Stimulated activated CD4-positive, alpha-beta T cell treated with anti-CD3 and anti-CD28 coated beads, Interleukin-4, amount 100 ng/mL, for 24 hours (primary cell): ENCODE measurements at places on chromosomes 1 and 21.

DNA sequence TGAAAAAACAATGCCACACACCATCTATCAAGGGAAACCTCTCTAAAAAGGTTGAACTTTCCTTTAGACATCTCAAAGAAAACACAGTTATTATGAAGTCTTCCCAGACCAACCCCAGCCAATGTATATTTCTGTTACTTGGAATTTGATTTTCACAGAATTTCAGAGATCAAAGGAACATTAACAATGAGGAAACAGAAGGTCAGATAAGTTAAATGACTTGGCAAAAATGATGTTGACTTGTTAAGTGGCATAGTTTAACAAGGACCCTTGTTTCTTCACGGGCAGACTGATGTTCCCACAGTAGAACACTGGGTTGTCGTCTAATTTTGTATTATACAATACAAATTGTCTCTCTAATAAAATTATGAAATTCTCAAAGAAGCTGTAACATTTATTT is 29.0 kb downstream of the NME7 start:
- DNase-seq: no peak

- DNase-seq: no peak
Measured at GRCh38 chr1:20354610-20355009, 63.9 kb downstream of the VWA5B1 start.

- peak; percentile 54 for DNase-seq
Measured at GRCh38 chr1:21607549-21608529, 61.3 kb downstream of the RAP1GAP start.

GRCh38 chr1:234778221-234779159 is 168.5 kb upstream of the IRF2BP2 start:
- DNase-seq: no peak

DNA sequence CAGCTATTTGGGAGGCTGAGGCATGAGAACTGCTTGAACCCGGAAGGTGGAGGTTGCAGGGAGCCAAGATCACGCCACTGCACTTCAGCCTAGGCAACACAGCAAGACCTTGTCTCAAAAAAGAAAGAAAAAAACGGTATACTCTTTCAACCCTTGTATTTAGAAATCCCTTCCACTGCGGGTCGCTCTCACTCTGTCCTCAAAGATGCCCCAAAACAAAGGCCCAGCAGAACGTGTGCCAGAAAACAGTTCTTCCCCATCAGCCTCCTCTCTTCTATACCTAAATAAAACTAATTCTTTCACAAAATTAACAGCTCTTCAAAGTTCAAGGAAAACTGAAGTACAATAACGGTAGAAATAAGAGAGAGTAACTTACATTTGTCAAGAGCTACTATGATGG is 13.2 kb downstream of the SETD4 start:
- DNase-seq: no peak

GRCh38 chr1:178263341-178263740 is 169.4 kb downstream of the RASAL2 start:
- no peak for DNase-seq

- no peak for DNase-seq
Measured at GRCh38 chr1:37430103-37430985, 44.0 kb upstream of the ZC3H12A start.

GRCh38 chr1:229043115-229043514 is 227.8 kb upstream of the RAB4A start:
- DNase-seq: no peak

- no peak for DNase-seq
Measured at GRCh38 chr21:46100906-46101305, 3.0 kb downstream of the COL6A2 start.

DNA sequence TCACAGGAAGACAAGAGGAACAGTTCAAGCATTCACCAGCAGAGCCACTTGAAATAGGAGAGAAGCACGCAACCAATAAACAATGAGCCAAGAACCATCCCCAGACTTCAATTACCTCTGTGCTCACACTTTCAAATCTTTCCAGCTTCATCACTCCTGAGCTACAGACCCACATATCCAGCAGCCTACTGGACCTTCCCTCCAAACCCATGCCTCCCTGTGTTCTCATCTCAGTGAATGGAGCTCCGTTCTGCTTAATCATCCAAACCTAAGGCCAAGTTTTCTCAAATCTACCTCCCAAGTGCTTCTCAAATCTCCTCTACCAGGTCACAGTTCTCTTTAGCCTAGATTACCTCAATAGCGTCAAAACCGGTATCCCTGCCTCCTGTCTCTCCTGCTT is 3.7 kb downstream of the PEF1 start:
- no peak for DNase-seq

DNA sequence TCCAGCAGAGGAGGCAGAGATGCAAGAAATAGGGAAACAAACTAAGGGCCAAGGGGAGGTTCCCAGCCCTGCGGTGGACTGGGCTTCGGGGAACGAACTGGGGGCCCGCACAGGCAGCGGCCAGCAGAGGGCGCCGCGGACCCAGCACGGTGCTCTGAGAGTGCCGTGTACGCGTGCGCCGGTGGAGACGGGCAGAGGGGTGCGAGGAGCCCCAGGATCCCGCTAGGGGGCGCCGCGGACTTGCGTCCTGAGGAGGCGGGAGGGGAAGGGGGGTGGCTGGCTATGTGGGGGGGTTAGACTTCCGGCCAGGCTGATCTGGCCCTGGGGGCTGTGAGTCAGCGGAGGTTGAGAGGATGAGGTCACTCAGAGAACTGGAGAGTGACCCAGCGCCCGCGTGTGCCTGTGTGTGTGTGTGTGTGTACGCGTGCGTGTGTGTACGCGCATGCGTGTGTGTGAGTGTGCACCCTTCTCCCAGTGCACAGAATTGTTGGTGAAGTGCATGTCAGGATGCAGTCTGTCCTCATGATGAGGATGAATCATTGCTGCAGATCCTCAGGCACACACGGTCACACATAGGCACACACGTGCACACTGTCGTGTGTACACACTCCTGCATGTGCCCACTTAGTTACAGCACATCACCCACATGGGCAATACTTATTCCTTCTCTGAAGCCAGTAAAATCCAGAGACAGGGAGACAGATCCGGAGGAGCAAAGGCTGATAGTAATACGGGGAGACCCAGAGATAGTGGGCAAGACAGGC is 17.0 kb downstream of the NES start:
- DNase-seq: peak; percentile 92

GRCh38 chr1:225435487-225435886 is 7.6 kb upstream of the LBR start:
- DNase-seq: no peak

- no peak for DNase-seq
Measured at GRCh38 chr1:198212675-198213074, 55.9 kb downstream of the NEK7 start.

GRCh38 chr1:190019717-190020116 is 457.9 kb downstream of the BRINP3 start:
- DNase-seq: no peak

DNA sequence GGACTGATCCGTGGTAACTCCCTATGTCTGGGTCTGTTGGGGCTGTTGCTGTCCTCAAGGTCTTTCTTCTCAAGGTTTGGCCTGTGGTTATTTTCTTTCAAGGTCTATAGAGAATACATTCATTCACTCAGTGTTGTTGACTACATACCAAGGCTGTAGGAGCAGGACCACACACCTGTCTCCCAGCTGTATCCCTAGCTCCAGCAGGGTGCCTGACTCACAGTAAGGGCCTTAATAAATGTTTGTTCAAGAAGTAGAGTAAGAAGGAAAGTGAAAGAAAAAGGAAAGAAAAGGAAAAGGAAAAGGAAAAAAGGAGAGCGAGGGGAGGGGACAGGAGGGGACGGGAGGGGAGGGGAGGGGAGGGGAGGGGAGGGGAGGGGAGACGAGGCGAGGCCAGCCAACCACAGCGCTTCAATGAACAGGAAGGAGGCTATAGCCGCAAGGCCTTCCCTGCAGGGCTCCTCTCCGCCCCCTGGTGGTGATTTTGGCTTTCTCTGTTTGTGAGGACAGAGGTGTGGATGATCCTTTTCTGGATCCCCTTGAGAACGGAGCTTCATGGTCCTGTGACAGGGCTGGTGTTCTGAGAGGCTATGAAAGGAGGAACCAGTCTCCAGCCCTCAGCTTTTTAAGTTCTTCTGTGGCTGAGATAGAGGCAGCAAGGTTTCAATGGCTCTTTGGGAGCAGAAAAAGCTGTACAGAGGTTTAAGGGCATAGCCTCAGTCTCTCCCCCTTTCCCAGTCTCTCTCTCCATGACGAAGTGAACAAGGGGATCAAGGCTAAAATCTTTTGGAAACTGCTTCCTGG is 30.6 kb upstream of the LCE5A start:
- peak; percentile 70 for DNase-seq

- DNase-seq: no peak
Measured at GRCh38 chr21:27741736-27742135, 774.8 kb upstream of the ADAMTS5 start.

DNA sequence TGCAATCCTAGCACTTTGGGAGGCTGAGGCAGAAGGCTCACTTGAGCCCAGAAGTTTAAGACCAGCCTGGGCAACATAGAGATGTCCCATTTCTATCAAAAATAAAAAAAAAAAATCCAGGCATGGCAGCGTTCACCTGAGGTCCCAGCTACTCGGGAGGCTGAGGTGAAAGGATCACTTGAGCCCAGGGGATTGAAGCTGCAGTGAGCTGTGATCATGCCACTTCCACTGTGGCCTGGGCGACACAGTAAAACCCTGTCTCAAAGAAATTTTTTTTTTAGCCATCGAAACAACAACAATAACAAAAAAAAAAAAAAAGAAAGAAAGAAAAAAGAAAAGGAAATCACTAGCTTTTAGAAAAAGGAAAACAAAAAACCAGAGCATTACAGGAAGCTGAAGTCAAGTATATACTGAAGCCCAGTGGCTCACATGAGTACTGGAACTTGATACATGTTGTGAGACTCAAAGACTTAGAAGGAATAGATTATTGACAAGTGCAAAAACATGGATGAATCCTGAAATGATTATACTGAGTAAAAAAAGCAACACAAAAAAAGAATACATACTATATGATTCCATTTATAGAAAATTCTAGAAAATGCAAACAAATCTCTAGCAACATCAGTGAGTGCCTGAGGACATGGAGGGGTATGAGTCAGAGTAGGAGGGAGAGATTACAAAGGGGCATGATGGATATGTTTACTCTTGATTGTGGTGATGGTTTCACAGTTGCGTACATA is 6.1 kb upstream of the RABGAP1L start:
- no peak for DNase-seq
